ENCODE measurements at places on chromosomes 16 and 17.

DNA sequence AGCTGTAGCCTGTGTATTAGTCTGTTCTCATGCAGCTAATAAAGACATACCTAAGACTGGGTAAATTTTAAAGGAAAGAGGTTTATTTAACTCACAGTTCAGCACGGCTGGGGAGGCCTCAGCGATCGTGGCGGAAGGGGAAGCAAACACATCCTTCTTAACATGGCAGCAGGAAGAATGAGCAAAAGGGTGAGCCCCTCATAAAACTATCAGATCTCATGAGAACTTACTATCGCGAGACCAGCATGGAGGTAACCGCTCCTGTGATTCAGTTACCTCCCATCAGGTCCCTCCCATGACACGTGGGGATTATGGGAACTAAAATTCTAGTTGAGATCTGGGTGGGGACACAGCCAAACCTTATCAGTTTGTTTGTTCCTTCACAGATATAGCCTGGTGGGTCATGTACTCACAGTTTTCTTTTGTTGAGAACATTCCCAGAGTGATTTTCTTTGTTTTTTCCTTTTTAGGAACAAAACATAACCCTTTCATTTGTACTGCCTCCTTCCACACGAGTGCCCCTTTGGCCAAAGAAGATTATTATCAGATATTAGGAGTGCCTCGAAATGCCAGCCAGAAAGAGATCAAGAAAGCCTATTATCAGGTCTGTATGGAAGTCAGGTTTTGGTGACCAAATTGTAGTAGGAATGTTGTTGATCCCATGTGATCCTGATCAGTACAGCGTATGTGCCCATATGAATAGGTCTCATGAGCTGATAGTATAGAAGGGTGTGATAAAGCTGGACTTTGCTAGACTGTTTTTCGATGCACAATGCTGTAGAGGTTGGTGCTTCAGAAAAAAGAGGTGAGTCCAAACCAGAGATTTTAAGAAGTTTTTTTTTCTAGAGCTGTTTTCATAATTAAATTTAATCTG lies 8.5 kb downstream of the DNAJA3 start:
- no peak for DNase-seq

GRCh38 chr17:75872434-75873351 lies 5.7 kb downstream of the TRIM47 start:
- DNase-seq, result no peak

GRCh38 chr16:53071748-53072301 lies 17.0 kb downstream of the CHD9 start:
- DNase-seq, result no peak

GRCh38 chr16:57013229-57013628 lies 23.9 kb downstream of the NLRC5 start:
- DNase-seq, result no peak

GRCh38 chr17:63774141-63774968 lies at the start of gene DDX42:
TSS of gene DDX42 (plus strand) at chr17:63774170. CDS start at chr17:63787050, 12,880 bp downstream.
- DNase-seq, result peak; percentile 36

DNA sequence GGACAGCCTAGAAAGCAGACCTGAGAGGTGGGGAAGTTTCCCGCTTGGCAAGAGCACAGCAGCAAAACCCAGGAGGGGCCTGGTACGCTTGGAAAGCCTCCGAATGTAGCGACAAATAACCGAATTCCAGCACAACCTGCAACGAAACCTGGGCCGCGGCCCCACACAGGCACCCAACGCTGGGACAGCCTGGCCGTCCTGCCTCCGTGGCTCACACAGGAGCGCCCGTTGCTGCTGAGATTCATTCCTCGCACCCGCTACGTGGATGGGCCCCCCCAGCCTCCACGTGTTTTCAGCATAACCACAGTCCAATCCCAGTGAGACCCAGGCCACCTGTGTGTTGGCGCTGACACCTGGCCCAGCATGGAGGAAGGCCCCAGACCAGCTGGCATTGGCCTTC lies 42.9 kb downstream of the LMF1 start:
- DNase-seq, result no peak

GRCh38 chr17:4448197-4448980 lies 14.6 kb downstream of the SPNS3 start:
- no peak for DNase-seq

DNA sequence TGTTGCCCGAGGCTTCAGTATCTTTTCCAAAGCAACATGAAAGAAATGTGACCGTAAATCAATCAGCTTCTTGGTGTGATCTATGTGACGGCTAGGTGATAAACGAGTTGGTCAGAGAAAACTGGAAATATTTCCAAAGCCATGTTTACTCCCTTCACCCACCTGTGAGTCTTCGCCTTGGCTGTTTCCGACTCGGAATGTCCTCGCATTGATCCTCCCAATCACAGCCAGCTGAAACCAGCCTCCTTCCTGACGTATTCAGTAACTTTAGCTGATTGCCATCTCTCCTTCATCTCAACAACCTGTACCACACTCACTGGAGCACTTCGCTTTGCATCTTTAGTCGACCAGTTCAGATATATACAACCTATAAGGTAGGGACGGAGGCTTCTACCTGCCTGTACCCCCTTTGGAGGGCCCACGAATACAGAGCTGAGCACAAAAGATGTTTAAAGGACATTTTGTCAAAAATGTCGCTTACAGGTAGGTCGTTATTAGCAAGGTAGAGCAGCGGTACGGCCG lies 705 bp downstream of the KRABD2 start:
- DNase-seq, result peak; percentile 47

GRCh38 chr17:34885076-34885475 lies 76.2 kb downstream of the CCT6B start:
- DNase-seq, result no peak

- DNase-seq, result no peak
Observed at GRCh38 chr17:77364941-77365583, 224.3 kb downstream of the SEC14L1 start.

DNA sequence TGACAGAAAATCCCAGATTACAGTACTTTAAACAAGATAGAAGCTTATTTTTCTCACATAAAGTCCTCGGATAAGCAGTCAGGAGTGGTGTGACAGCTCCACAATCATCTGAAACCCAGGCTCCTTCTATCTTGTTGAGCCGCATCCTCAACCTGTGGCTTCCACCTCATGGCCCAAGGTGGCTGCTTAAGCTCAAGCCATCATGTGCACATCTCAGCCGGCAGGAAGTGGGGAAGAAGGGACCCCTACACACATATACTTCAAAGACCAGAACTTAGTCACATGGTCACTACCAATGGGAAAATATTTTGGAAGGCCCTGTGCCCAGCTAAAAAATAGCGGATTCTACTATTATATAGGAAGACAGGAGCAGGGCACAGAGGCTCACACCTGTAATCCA lies 11.0 kb upstream of the FBXO47 start:
- DNase-seq, result no peak

- DNase-seq, result peak; percentile 82
Observed at GRCh38 chr16:4344983-4345835, 5.9 kb downstream of the PAM16 start.

DNA sequence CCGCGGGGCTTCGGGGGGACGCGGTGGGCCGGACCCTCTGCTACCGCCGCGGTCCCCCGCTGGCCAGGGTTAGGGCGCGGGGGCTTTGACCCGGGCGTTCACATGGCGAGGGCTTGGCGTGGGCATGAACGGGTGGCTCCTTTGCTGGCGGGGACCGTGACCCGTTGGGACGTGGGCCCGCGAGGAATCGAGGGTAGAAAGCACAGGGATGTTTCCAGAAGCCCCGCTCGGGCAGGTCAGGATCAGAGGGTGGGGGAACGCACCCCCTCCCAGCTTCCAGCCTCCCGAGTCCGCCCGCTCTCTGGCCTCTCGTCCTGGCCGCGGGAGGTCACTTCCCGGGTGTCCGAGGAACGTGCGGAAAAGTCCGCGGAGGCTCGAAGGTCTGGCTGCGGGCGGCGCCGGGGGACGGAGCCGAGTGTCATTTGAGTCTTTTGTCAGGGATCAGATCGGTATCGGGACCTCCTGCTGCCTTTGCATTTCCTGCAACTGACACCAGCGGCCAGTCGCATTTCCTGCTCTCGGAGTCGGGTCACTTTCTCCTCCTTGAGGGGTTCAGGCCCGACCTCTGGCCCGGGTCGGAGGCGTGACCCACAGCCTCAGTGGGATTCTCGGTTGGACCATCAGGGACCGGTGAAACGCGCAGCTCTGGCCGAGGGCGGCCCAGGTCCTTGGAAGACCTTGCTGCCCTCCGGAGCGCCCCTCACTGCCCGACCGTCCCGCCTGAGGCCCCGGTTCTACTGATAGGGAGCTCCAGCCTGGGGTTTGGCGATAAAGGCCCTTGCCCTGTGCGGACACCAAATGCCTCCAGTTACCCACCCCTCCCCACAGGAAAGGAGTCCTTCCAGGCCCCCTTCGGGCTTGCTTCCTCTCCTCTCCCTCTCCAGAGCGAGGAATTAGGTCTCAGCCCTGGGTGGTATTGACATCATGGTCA lies 702 bp upstream of the WNT3 start:
- DNase-seq, result no peak

GRCh38 chr17:82092628-82092994 lies 5.4 kb downstream of the FASN start:
- no peak for DNase-seq

DNA sequence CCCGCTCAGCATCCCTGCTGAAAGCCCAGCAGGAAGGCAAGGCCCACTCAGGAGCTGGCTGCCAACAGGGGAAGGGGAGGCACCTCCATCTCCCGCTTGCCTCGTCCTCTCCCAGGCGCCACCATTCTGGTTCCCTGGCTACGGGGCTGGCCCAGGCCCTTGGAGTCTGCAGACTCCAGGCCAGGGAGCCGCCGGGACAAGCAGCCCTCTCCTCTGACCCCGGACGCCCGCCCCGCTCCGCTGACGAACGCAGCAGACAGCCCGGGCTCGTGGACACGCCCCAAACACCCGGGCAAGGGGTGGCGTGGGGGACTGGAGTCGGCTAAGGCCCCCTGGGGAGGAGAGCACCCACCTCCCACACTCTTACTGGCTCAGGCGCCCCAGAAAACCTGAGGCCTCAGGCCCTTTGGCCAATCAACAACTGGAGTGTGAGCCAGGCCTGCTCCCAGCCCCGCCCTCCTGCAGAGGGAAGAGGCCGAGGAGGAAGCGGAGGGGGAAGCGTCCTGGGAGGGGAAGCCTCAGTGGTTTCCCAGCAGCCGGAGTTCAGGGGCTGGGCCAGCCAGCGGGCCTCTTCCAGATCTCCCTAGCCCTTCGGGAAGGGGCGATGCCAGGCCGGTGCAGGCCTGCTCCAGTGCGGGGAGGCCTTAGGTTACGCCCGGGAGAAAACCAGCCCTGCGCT lies 4.2 kb downstream of the MNT start:
- DNase-seq, result peak; percentile 79

DNA sequence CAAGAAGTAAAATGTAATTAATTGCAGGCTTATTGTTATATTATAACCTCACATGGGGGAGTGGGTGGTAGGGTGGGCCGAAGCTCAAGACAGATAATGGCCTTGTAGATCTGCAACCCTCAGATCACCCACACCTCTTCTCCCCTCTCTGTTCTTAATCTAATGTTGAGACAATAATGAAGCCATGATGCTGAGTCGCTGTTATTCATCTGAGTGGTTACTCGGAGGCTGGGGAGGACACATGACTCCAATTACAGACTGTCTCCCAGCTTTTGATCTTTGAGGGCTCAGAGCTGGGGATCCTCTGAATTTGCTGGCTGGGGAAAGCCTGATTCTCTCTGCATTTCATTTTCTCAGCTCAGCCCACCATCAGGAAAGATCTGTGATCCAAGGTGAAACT lies 275.3 kb downstream of the SHISA9 start:
- DNase-seq, result no peak

- peak; percentile 59 for DNase-seq
Observed at GRCh38 chr17:7838090-7839075, 4.4 kb downstream of the KDM6B start.

DNA sequence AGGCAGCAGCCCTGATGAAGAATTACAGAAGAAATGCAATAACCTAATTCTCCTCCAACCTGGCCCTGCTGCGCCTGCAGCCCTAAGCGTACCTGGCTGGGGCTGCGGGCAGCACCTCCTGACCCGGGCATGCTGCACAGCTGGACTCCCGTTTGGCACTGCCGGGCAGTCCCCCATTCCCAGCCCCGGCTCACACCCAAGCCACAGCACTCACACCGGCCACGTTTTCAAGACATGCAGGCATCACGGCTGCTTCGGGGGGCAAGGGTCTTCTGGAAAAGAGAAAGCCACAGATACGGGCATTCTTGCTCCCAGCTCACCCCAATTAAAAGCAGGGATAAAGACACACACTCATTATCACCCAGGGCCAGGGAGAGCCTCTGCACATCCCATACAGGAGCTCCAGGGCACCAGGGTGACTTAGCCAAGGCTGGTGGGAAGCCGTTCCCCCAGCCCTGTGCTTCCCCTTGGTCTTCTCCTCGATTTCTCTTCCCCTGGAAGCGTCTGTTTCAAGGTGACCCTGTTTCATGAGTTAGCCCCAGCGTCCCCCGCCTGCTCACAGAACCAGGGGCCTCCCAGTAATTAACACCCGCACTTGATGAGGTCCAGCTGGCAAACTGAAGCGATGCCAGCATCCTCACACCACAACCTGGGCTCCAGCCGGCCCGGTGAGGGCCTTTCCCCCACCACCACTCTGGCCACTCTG lies 216.7 kb downstream of the C16orf78 start:
- no peak for DNase-seq

GRCh38 chr16:19167710-19168370 lies at the start of gene SYT17:
TSS of gene SYT17 (plus strand) at chr16:19168240. CDS start at chr16:19168647, 407 bp downstream.
- peak; percentile 99 for DNase-seq

GRCh38 chr16:17333229-17333628 lies 137.5 kb downstream of the XYLT1 start:
- no peak for DNase-seq

DNA sequence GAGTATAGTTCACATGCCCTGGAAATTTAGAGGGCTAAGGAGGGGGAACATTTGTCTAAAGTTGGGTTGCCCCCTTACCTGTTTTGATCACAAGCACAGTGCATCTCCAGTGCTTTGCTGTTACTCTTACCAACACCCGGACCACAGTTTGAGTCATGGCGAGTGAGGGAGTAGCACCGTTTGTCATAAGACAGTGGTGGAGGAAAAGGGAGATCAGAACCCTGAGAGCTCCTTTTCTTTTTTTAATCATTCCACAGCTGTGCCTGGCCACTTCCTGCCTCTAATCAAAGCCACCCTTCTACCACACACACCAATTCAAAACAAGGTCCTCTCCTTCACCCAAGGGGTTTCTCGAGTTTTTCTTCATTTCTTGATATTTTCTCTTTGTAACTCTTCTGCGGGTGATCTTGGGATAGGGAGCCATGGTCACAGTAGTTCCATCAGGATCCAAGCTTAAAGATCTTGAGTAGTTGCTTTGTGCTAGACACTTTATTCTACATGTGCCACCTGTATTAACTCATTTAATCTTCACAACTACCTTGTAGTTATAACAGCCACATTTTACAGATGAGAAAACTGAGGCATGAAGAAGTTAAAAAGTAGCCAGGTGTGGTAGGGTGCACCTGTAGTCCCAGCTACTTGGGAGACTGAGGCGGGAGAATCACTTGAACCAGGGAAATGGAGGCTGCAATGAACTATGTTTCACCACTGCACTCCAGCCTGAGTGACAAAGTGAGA lies 5.0 kb upstream of the MYL4 start:
- DNase-seq, result no peak

GRCh38 chr17:81566461-81567126 lies 14.4 kb upstream of the FAAP100 start:
- DNase-seq, result peak; percentile 88
